ENCODE measurements at places on chromosomes 11 and 22.

DNA sequence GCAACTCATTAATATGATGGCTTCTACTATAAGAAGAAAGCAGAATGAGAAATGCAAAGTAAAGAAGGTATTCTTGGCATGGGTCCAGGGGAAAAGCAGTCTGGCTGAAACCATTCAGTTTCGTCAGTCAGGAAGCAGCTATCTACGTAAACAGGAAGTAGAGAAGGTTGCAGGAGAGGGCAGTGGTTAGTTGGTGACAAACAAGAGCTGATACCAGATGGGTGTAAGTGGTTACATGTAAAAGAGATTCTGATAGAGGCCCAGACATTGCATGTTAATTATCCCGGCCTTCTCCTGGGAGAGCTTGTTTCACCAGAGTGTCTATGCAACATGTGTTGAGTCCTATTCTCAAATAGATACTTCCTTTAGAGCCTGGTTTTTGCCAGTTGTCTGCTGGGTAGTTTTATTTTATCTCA lies 58.4 kb upstream of the PSMA1 start:
- peak; percentile 38 for DNase-seq

- no peak for DNase-seq
Measured at GRCh38 chr11:126358763-126359160, 3.3 kb downstream of the ST3GAL4 start.

DNA sequence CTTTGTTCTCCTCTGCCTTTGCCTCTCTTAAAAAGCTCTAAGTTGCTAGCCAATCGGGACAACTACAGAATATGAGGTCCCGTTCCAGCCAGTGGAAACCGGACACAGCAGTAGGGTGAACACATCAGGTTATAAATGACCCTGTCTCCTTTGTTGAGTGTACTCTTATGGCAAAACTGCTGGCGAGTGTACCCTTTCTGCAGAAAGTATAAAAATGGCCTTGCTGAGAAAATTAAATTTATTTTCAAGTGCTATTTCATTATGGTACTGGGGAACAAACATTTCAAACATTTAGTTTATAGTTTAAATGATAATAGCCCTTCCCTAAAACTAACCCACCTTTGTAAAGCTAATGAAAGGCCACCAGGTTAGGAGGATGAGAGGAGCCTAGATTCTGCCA lies 6.0 kb upstream of the LGALS12 start:
- no peak for DNase-seq

DNA sequence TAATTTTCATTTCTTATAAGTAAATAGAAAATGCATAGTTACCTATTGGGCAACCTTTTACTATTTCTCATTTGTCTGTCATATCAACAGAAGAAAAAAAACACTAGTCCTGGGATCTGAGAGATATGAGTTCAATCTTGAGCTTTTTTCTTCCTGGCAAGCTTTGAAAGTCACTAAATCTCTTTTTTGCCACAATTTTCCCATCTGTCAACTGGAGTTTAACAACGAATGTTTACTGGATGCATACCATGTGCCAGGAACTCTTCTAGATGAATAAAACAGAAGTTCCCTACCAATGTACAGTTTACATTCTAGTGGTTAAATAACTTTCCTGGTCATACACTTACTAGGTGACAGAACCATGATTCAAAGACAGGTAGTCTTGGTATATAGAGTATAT lies 31.0 kb downstream of the FSHB start:
- no peak for DNase-seq
